NCI-H524 treated with DMSO at 0.1 percent for 48 hours (cell line): ENCODE measurements at places on chromosomes 1 and 21.
A peak's percentile ranks its signal among the peaks of the same experiment; 100 is the strongest.

- DNase-seq, result no peak
Measured at GRCh38 chr1:24157918-24158481, 15.1 kb upstream of the IL22RA1 start.

DNA sequence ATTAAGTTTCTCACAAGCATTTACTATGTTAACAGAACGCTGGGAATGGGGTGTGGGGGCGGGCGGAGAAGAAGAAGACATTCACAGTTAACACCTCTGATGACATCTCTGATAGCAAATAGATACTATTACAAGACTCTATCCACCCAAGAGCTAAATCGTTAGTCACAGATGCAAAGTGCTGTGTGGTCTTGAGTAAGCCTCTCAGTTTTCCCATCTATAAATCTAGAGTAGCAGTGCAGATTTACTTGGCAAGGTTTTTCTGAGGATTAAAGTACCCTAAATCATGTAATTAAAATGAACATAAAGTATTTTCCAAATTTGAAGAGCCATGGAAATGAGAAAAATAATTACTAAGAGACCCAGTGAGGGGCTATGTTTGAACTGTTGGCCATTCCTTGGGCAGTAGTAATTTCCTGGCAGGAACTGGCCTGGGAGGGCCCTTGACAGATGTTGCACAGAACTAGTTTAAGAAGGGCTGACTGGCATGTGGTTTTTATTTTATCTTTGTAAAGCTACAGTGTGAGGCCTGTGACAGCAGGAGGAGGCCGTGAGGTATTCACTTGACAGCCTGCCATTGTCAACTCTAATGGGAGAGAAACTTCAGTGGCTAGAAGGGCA, 58.7 kb upstream of the APOBEC4 start:
- no peak for DNase-seq

DNA sequence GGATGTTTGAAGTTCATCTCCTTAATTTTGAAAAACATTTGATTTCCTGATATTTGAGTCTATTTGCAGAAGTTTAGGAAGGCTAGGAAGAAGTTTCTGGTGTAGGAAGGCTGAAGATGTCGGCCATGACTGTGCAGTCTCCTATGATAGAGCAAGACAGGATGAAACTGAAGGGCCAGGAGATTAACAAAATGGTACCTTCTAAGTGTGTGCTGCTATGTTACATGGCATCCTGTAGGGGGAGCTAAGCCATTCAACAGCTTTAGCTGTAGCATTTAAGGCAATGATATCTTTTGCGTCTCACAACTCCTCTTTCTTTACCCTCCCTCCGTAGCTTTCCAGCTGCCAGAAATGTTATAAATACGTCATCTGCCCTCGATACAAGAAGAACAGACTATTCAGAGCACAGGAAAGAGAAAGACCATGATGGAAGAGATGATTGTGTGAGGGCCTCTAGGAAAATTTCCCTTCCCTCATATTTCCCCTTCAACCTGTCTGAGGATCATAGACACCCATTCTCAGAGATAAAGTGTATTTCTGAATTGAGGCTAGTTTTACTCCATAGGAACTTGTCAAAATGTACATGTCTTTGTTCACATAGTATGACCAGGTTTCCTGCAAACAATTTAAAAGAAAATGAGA, 61.1 kb downstream of the XCL1 start:
- peak; percentile 28 for DNase-seq

DNA sequence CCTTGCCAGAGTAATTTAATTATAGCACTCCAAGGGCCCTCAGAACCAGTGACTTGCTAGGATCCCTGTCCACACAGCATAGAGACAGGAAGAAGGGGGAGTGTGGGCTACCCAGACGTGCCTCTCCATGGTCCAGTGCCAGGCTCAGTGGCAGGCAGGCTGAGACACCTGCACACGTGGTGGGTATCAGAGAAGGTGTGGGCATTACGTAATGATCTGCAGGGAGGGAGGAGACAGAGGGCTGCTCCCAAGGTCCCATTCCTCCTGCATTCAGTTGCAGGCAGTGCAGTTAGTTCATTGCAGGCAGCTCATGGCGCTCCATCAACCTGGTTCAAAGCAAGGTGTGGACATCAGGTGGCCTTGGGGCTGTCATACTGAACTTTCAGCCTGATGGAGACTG, 49.9 kb downstream of the C8B start:
- peak; percentile 50 for DNase-seq

GRCh38 chr1:203673550-203674411, 47.1 kb downstream of the ATP2B4 start:
- no peak for DNase-seq

DNA sequence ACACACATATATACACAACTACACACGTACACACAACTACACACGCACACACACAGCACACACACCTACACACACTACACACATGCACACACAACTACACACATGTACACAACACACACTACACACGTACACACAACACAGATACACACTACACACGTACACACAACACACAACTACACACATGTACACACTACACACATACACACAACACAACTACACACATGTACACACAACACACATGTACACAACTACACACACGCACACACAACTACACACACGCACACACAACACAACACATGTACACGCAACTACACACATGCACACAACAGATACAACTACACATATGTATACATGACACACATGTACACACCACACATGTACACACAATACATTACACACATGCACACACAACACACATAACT, 318.1 kb downstream of the CAMTA1 start:
- DNase-seq, result no peak

- no peak for DNase-seq
Measured at GRCh38 chr1:58058323-58058722, 488.2 kb downstream of the OMA1 start.

- no peak for DNase-seq
Measured at GRCh38 chr1:246001837-246002230, 505.2 kb downstream of the SMYD3 start.

DNA sequence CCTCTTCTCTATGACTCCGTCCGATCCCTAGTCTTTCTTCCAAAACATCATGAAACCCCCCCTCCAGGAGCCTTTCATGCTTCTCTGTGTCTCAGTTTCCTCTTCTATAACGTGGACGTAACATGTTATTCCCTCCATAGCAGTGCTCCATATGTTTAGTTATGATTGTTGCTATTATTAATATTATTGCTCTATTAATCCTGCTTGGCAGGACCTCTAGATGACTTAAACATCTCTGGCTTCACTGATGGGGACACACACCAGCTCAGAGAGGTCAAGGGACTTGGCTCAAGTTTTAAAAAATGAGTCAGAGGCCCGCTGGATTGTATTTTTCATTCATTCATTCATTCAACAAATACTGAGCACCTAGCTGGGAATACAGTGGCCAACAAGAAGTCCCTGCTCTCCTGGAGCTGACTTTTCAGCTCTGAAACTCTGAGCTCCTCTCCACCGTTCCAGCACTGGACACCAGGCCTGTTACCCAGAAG, 404 bp upstream of the CPLANE2 start:
- no peak for DNase-seq

DNA sequence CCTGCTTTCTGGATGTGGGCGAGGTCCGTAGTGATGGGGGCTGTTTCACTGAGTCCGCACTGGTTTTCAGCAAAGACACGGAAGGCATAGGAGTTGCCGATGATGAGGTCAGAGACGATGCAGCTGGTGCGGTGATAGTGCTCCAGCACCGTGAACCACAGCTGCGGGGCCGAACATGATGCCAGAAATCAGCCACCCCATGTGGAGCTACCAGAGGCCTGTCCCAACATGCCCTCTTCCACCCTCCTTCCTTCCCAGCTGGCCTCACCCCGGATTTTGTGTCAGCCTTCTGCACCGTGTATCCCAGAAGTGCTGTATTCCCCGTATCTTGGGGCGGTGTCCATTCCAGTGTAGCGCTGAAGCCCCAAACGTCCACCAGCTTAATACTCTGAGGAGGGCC, 10.0 kb downstream of the MYBPHL start:
- no peak for DNase-seq

DNA sequence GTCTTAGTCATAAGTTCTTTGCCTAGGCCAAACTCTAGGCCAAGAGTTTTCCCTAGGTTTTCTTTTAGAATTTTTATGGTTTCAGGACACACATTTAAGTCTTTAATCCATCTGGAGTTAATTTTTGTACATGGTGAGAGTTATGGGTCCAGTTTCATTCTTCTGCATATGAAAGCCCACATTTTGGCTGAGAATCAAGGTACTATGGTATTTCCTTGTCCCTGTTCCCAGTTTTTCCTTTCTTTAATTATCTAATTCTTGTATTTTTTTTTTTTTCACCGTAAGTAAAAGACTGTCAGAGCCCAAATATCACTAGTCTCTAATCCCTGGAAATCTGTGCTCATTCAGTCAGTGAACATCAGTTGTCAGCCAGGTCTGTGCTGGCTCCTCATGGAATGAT, 105.4 kb downstream of the MAP3K21 start:
- no peak for DNase-seq

- no peak for DNase-seq
Measured at GRCh38 chr1:169022648-169023047, 83.8 kb upstream of the ATP1B1 start.

GRCh38 chr1:168179438-168180147, 831 bp downstream of the TIPRL start:
- no peak for DNase-seq

GRCh38 chr1:9573723-9574122, 15.0 kb upstream of the TMEM201 start:
- DNase-seq, result no peak

DNA sequence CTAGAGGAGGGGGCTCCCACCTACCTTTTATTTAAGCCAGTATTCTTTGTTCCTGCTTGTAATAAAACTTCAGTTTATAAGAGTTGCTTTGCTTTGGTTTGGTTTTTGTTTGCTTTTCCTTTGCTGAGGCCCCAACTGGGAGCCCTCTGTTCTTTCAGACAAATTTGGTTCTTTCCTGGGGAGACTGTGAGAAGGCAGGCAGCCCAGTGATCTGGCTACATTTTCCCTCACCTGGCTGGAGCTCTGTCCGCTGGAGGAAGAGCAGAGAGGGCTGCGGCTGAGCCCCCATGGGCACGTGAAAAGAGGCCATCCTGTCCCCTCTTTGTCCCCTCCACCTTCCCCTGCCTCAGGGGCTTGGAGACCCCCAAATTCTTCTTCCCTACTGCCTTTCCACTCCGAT, 7.3 kb upstream of the SFN start:
- no peak for DNase-seq

GRCh38 chr1:38013227-38013622, 691 bp downstream of the UTP11 start:
- DNase-seq, result no peak

GRCh38 chr1:96524100-96524499, 197.5 kb upstream of the PTBP2 start:
- no peak for DNase-seq

GRCh38 chr1:6507461-6507911, 16.0 kb upstream of the PLEKHG5 start:
- DNase-seq, result no peak

DNA sequence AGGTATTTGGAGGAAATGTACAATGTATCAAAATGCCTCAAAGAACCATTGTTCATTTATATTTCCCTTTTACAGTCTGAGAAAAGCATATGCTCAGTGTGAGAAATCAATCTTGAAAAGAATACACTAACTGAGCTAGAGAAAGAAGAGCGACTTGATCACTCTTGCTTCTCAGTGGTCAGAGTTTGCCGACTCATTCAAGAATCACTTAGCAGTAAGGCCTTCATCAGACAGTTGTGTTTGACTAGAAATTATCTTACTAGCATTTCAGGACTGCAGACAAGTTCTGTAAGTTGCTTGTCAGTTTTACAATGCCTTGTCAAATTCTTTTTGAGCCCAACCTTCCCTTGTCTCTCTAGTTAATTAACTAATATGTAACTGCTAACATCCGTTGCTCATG, 12.9 kb downstream of the RGS18 start:
- no peak for DNase-seq

DNA sequence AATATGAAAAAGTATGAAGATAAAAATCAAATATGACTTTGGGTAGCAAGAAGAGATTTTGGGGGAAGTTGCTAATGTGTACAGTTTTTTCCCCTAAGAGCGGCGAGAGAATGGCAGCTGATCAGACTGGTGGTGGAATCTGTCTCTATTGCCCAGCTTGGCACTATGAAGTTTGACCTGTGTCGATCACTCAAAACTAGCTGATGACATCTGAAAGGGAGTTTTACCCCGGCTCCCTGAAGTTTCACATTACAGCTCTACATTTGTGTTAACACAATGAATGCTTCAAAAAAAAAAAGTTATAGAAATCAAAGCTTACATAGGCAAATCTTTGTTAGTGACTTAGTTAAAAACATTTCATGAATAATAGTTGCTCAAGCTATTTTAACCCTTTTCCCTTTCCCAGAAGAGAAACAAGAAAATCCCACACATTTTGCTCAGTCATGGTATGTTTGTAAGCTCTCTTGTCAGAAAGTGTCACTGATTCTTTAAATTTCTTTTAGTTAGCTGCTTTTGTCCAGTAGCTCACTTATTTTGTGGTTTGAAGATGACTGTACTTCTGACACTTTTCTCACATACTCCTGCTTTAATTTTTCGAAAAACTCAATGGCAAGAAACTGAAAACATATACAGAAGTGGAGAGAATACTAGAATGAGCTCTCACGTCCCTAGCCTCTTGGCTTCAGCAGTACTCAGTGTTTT, 41.3 kb downstream of the DYRK1A start:
- DNase-seq, result no peak

GRCh38 chr1:93344886-93345632, 648 bp upstream of the DR1 start:
- DNase-seq, result no peak

GRCh38 chr1:164588516-164589341, 29.7 kb downstream of the PBX1 start:
- DNase-seq, result no peak

DNA sequence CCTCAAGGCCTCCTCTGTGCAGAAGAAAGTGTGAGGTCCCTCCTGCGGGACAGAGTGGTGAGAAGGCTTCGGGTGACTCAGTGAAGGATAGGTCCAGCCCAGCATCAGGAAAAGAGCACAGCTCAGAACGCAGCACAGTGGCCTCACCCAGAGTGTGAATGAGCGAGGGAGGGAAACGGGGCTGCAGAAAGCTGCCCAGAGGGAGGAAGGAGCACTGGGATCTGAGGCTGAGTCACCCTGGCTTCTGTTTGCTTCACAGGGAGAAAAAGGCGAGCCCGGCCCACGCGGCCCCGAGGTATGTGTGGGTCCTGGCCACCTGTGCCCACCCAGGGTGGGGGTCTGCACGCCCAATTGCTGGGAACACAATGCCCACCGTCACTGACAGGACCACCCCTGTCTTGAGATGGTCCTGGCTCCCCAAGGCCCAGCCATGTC, 24.3 kb downstream of the COL6A2 start:
- no peak for DNase-seq

GRCh38 chr1:183052861-183053260, 29.6 kb downstream of the LAMC1 start:
- no peak for DNase-seq

DNA sequence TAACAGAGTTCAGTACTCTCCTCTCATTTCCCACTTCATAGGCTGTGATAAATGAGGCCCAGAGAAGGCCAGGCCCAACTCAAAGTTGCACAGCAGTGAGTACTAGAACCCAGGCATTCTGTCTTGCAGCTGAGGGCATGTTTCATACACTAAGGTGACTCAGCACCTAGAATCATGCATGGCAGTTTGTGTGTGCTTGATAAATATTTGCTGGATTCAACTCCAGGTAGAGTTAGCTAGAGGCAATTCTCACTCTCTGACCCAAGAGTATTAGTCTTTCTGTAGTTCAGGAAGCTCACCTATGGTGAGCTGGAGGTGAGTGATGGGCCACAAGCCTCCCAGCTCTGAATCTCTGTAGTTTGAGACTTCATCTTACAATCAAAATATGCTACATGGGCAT, 10.7 kb downstream of the NKAIN1 start:
- no peak for DNase-seq

- DNase-seq, result no peak
Measured at GRCh38 chr1:55384637-55385036, 169.5 kb upstream of the USP24 start.

- DNase-seq, result peak; percentile 60
Measured at GRCh38 chr1:246602194-246602593, 35.9 kb downstream of the CNST start.
